ENCODE measurements at places on chromosomes 1 and 21. TPM values are rescaled to one million over a fixed set of nuclear protein-coding genes. Genes with fewer than 3 reads are reported as not detected.

GRCh38 chr1:244801246-244801645 lies 34.2 kb upstream of the COX20 start:
- H3K36me3 ChIP-seq: no peaks in the 10 kb centered on the region
- H3K27me3 ChIP-seq: no peaks in the 10 kb centered on the region
- no peak overlapping the region for H3K4me3 ChIP-seq
- no peak overlapping the region for H3K27ac ChIP-seq
- H3K4me1 ChIP-seq: no peaks in the 10 kb centered on the region

KCNC4 gene
- 8.2 TPM for total RNA-seq

- H3K4me3 ChIP-seq: no peak overlapping the region
- no peak overlapping the region for H3K27ac ChIP-seq
- no peak for DNase-seq
- no peaks in the 10 kb centered on the region for H3K36me3 ChIP-seq
- H3K4me1 ChIP-seq: peaks cover 8% of the 10 kb centered on the region
- no peaks in the 10 kb centered on the region for H3K27me3 ChIP-seq
Measured at GRCh38 chr1:164720440-164721227, 161.7 kb downstream of the PBX1 start.

B3GALT2 gene
- total RNA-seq: 1.3 TPM

DNA sequence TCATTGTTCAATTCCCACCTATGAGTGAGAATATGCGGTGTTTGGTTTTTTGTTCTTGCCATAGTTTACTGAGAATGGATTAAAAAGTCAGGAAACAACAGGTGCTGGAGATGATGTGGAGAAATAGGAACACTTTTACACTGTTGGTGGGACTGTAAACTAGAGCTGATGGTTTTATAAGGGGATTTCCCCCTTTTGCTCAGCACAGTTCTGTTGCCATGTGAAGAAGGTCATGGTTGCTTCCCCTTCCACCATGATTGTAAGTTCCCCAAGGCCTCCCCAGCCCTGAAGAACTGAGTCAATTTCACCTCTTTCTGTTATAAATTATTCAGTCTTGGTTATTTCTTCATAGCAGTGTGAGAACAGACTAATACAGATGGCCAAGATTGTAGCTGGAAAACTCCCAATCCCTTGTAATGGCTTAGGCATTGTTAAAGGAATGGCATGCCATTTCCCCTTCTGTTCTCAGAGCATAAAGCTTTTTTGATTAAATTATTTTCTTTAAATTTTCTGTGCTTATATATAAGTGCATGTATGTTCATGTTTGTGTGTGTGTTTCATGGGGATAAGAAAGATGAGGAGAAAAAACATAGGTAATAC lies 144.8 kb downstream of the BACH1 start:
- DNase-seq: no peak
- H3K27ac ChIP-seq: no peak overlapping the region
- H3K27me3 ChIP-seq: no peaks in the 10 kb centered on the region
- peaks cover 11% of the 10 kb centered on the region for H3K4me1 ChIP-seq
- peaks cover 10% of the 10 kb centered on the region for H3K36me3 ChIP-seq

- DNase-seq: peak; percentile 45
- no peak overlapping the region for H3K27ac ChIP-seq
- no peaks in the 10 kb centered on the region for H3K36me3 ChIP-seq
- peaks cover 4% of the 10 kb centered on the region for H3K27me3 ChIP-seq
- H3K4me1 ChIP-seq: no peaks in the 10 kb centered on the region
- H3K4me3 ChIP-seq: no peak overlapping the region
Measured at GRCh38 chr1:11571906-11572616, 82.2 kb downstream of the FBXO2 start.

LAMTOR5 gene
- 120 TPM for total RNA-seq

ATAD3A gene
- 32.3 TPM for total RNA-seq

FAM3B gene
- not detected for total RNA-seq

DNA sequence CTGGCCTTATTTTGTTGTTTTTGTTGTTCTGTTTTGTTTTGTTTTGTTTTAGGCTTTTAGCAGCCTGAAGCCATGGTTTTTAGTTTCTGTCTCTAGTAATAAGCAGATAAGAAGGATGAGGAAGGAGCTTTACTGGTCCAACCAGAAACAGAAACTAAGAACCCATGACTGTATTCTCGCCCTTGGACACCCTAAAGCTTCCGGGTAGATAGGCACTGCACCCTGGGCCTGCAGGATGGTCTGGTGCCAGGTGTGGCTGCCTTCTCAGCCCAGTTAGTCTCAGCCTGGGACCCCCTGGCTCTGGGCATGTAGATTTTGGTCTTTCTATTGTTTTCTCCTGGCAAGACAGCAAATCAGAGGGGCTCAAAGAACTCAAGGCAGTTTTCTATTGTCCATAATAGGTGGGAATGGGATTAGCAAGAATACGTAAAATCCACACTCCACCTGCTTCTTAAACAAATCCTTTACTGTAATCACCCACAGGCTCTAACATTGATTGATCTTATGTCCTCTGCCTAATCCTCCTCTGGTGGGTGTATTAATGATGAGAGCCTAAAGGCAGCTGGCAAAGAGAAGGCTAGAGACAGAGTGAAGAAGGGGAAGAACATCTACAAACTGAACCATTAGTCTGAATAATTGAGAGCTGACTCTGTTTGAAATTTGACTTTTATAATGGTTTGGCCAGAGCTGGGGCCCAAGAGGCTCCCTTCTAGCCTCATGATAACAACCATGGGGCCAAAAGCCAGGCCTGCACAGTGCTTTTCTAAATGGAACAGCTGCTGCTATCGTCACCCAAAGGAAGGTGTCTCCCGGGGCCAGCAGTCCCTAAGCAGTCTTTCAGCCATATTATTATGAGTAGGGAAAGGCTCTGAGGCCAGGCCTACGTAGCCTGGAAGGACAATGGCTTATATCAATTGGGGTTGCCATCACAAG lies 106.8 kb upstream of the ATP1A1 start:
- H3K4me1 ChIP-seq: peaks cover 13% of the 10 kb centered on the region
- no peak for DNase-seq
- H3K4me3 ChIP-seq: no peak overlapping the region
- no peak overlapping the region for H3K27ac ChIP-seq

DNA sequence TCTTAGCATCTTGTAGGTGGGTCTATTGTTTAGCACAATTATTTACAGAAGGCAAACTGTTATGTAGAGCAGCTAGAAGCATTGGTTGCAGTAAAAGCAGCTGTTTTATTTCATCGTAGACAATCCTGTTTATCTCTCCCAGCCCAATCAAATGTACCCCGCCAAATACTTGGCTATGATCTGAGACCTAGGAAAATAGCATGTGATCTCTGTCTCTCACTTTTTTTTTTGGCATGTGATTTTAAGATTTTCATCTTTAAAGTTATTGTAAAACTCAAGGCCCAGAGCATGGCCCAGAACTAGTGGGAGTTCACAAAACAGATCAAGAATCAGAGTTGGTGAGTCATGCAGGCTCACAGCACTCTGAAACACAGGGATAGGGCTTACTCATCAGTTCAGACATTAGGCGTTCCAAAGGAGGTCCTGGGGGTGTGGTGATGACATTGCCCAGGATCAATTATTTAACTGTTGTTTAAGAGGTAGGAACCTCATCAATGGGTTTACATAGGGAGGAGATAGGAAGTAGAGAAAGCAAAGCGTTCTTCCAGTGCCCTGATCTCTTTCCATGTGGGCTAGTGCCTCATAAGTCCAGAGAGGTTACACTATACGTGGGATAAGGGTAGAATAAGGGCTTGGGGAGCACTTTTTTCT lies 40.2 kb downstream of the TBX19 start:
- no peak overlapping the region for H3K4me3 ChIP-seq
- peaks cover 35% of the 10 kb centered on the region for H3K4me1 ChIP-seq
- H3K27me3 ChIP-seq: no peaks in the 10 kb centered on the region
- no peak overlapping the region for H3K27ac ChIP-seq
- H3K36me3 ChIP-seq: peaks cover 6% of the 10 kb centered on the region
- DNase-seq: no peak

P3R3URF gene
- not detected for total RNA-seq

DNA sequence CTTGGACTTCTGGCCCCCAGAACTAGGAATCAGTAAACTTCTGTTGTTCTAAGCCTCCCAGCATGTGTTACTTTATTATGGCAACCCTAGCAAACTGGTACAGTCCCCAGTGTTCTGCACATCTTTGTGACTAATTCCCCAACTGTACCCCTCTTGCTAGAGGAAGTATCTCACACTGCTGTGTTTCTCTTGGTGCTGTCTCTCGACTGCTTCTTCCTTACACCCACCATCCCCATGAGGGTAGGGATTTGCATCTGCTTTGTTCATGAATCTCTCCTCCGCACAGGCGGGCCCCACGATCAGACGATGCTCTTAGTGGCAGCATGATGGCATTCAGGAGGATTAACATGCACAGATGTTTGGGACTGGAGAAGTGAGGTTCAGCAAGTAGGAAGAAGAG lies 46.7 kb downstream of the CLIC6 start:
- H3K27me3 ChIP-seq: no peaks in the 10 kb centered on the region
- H3K36me3 ChIP-seq: no peaks in the 10 kb centered on the region

DNA sequence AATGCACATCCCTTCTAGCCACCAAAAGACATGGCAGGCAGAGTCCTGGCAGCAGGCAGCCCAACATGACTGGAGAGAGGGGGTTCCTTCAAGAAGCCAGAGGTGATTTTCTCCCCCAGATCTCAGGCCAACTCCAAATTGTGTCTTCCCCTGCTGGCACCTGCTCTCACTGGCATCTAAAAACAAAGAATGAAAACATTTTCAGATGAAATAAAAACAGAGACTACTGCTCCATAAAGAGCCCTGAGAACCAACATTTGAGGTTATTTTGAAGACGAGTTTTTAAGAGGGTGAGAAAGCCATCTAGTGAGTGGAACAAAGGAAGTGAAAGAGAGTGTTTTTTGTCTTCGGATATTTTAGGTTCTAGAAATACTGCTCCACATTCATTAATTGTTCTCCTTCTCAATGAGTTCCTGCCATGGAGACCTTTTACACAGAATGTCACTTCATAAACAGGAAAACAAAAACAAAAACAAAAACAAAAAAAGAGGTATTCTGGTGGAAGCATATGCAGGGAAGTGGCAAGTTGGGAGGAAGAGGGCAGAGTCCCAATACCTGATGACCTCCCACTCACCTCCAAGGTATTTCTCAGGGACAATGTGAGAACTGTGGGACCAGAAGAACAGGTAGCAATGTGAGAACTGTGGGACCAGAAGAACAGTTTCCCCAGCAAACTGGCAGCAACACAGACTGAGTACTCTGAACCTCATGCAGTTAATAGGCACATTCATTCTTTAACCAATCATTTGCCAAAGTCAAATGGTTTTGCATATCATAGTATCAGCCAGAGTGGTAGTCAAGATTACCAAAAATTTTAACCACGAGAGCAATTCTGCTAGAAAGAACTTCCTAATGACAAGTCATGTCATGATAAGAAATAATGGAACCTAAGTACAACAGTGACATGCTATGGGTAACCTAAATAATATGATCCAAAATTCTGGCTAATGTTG lies 50.0 kb downstream of the KIAA0319L start:
- H3K4me3 ChIP-seq: peak overlapping the region; percentile 44
- DNase-seq: peak; percentile 14
- no peaks in the 10 kb centered on the region for H3K27me3 ChIP-seq
- H3K36me3 ChIP-seq: peaks cover 57% of the 10 kb centered on the region

DNA sequence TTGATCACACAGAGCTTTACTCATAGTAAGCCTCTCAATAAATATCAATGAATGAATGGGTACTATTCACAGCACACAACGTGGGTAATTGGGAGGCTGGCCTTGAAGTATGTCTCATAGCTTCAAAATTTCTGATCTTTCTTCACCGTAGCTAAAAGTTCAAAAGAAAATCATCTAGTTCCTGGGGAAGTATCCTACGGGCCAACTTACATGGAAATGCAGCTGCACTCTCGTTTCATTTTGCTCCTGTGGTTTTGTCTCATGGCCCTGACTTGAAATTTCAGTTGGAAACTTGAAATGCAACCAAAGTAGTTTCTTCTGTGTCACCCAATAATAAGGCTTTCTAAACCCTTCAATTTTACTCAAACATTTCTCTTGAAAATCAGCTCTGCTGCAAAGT lies 76.1 kb upstream of the CNIH3 start:
- no peak overlapping the region for H3K4me3 ChIP-seq
- no peaks in the 10 kb centered on the region for H3K36me3 ChIP-seq
- no peak overlapping the region for H3K27ac ChIP-seq
- H3K27me3 ChIP-seq: peaks cover 4% of the 10 kb centered on the region
- DNase-seq: no peak
- H3K4me1 ChIP-seq: peaks cover 16% of the 10 kb centered on the region

LRRC7 gene
- not detected for total RNA-seq

DNA sequence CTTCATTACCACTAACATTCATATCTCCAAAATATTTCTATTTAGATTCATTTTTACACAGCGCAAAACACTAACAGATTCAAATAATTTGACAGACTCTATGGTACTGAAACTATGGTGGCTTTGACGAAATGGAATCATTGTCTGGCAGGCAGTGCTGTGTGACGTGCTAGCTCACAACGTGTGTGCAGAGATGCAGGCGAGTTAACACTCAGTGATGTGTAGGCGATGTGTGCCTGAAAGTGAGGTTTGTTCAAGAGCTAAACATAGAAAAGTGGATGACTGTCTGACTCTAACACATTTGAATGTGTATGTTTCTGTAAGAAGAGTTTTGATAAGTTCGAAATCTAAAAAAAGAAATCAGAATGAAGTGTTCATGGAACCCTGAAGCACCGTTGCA lies 97.7 kb downstream of the RYR2 start:
- no peaks in the 10 kb centered on the region for H3K4me1 ChIP-seq
- no peaks in the 10 kb centered on the region for H3K27me3 ChIP-seq
- no peak for DNase-seq

- H3K4me3 ChIP-seq: no peak overlapping the region
- H3K27me3 ChIP-seq: peaks cover 8% of the 10 kb centered on the region
- no peaks in the 10 kb centered on the region for H3K4me1 ChIP-seq
- DNase-seq: no peak
Measured at GRCh38 chr1:33814166-33814565, 49.7 kb upstream of the HMGB4 start.

GRCh38 chr21:25977068-25977611 lies 193.4 kb downstream of the APP start:
- no peaks in the 10 kb centered on the region for H3K27me3 ChIP-seq
- DNase-seq: no peak
- no peak overlapping the region for H3K27ac ChIP-seq
- no peak overlapping the region for H3K4me3 ChIP-seq

BSND gene
- 0.05 TPM for total RNA-seq

DNA sequence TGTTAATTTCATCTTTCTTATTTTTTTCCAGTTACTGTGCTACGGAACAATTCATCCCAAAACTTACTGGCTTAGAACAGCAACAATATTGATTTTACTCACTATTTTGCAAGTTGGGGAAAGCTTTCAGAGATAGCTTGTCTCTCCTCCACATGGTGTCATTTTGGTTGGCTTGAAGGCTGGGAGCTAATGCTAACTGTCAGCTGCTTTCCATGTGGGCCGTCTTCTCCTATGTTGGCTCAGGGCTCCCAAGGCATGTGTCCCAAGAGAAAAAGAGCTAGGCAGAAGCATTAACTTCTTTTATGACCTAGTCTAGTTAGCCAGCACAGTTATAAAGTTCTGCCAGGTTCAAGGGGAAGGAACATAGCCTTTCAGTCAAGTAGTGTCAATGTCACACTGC lies 33.9 kb upstream of the CASQ2 start:
- peaks cover 26% of the 10 kb centered on the region for H3K27me3 ChIP-seq
- H3K4me3 ChIP-seq: no peak overlapping the region
- DNase-seq: no peak
